Pancreas (tissue), 10 donors: ENCODE measurements at places on chromosomes 3 and 15. TPM values are rescaled to one million over a fixed set of nuclear protein-coding genes. Genes with fewer than 3 reads are reported as not detected.
A peak's percentile ranks its signal among the peaks of the same experiment; 100 is the strongest.

DPH6 gene
- polyA plus RNA-seq, result 6.3 TPM

HYAL2 gene
- polyA plus RNA-seq, result 28.4 TPM

SEMA5B gene
- 3.5 TPM for polyA plus RNA-seq

RPN1 gene
- 56.7 TPM for polyA plus RNA-seq

DUOXA2 gene
- 0.16 TPM for polyA plus RNA-seq

PLSCR5 gene
- polyA plus RNA-seq, result not detected

- no peaks in the 10 kb centered on the region for H3K36me3 ChIP-seq
- no peaks in the 10 kb centered on the region for H3K27me3 ChIP-seq
- no peak overlapping the region for H3K27ac ChIP-seq
- no peak overlapping the region for H3K4me3 ChIP-seq
These were observed 598.3 kb downstream of the SI start for GRCh38 chr3:164479978-164480377.

GRCh38 chr15:71532994-71533393, 277.4 kb upstream of the NR2E3 start:
- no peaks in the 10 kb centered on the region for H3K27me3 ChIP-seq
- no peaks in the 10 kb centered on the region for H3K36me3 ChIP-seq
- no peak overlapping the region for H3K27ac ChIP-seq
- DNase-seq, result no peak
- no peaks in the 10 kb centered on the region for H3K4me1 ChIP-seq
- H3K4me3 ChIP-seq, result no peak overlapping the region

DNA sequence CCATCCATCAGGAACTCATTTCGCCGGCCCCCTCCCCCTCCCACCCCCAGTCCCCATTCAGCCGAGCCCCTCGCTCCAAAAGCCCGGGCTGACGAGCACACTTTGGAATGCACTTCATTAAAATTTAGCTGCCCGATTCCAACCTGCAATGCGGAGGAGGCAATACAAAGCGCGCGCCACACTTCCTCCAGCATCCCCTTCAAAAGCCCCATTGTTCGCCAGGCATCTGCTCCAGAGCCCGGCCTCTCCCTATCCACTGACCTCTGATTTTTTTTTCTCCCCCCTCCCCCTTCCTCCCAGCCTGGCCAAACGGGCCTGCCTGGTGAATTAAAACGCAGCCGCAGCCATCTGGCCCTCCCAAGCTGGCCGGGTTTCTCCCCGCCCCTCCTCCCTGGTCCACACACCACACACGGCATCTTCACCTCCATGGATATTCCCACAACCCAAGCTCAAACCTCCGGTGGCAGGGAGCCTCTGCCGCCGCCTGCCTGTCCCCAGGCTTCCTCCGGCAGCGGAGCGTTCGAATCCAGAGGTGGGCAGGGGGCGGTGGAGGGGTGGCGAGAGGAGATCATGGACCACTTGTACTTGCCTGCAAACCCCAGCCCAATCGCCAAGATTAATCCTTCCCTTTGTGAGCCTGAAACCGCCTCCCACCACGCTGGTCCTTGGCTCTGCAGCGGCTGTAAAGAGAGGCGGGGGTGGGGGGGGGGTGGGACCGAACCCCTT, 441.3 kb downstream of the MAGI1 start:
- H3K27me3 ChIP-seq, result no peaks in the 10 kb centered on the region
- H3K27ac ChIP-seq, result no peak overlapping the region
- no peaks in the 10 kb centered on the region for H3K36me3 ChIP-seq
- H3K4me1 ChIP-seq, result no peaks in the 10 kb centered on the region

DNA sequence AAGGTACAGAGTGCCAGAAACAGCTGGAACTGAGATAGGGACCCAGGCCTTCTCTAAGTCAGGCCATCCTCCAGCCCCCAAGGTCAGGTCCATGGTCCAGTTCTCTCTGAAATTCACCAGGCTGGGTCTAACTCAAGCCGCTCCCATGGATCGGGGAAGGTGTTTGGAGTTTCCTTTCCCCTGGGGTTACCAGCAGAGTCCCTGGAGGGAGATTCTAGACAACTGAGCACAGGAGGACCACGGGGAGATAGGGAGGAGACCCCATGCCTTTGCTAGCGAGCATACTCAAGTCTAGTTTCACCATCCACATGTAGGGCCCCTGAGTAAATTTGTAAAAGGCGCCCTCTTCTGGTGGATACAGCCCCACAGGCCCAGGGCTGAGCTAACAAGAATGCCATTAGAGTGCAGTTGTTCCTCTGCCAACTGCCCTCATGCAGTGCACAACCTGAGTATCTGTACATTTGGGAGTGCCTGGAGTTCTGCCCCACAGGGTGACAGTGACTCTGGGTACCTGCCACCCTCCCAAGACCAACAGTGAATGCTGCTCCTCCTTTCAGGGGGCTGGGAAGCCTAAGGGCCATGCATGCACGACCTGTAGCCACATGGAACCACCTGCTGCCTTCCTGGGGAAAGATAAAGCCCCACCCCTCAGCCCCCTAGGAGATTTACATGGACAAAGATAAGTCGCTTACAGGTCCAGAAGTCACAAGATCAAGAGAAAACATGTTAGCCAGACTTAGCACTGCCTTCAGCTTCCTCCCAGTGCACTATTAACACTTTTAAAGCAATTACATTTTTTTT, 89.0 kb downstream of the IQSEC1 start:
- no peak overlapping the region for H3K27ac ChIP-seq
- H3K36me3 ChIP-seq, result no peaks in the 10 kb centered on the region
- H3K4me1 ChIP-seq, result peaks cover 4% of the 10 kb centered on the region
- peak; percentile 78 for DNase-seq

DNA sequence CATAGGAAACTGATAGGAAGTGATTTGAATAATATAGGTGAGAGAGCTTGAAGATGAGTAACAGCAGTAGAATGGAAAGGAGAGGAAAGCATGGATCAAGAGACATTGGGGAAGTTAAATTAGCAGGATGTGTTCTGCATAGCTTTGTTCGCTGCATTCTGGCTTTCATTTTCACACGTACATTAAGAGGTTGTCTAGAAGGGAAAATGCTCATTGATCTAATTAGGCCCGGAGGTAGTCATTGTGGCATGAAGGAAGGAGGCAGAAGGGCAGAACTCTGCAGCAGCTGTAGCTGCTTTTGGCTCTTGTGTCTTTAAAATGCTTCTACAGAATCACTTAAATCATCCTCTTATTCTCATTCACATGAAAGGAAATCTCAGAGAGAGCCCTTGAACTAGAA, 40.3 kb downstream of the KCNAB1 start:
- H3K4me3 ChIP-seq, result no peak overlapping the region
- no peaks in the 10 kb centered on the region for H3K36me3 ChIP-seq
- no peak for DNase-seq
- no peaks in the 10 kb centered on the region for H3K4me1 ChIP-seq
- no peaks in the 10 kb centered on the region for H3K27me3 ChIP-seq

- no peak overlapping the region for H3K27ac ChIP-seq
- no peaks in the 10 kb centered on the region for H3K27me3 ChIP-seq
- H3K4me1 ChIP-seq, result no peaks in the 10 kb centered on the region
- H3K4me3 ChIP-seq, result no peak overlapping the region
These were observed 60.0 kb downstream of the NMNAT3 start for GRCh38 chr3:139617672-139618268.

- H3K36me3 ChIP-seq, result no peaks in the 10 kb centered on the region
- no peaks in the 10 kb centered on the region for H3K4me1 ChIP-seq
- H3K4me3 ChIP-seq, result no peak overlapping the region
- DNase-seq, result no peak
- H3K27me3 ChIP-seq, result no peaks in the 10 kb centered on the region
These were observed 178.7 kb upstream of the MCTP2 start for GRCh38 chr15:94052711-94053110.

DNA sequence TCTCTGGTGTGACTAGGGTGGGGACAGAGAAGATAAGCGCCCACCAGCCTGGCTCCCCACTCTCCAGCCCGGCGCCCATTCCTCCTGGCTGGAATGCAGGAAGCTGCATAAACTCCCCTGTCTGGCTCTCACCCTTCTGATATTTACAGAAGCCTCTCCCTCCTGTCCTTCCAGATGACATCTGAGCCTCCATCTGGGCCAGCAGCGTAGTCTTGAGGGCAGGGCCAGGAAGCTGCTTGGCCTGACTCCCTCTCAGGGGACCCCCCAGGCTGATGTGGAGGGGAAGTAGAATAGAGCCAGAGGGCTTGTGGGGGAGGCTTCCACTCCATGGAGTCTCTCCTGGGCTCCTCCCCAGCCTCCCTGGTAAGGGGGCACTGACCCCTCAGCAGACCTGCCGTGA, 49.9 kb downstream of the LINGO1 start:
- H3K4me1 ChIP-seq, result no peaks in the 10 kb centered on the region
- H3K27ac ChIP-seq, result no peak overlapping the region
- no peaks in the 10 kb centered on the region for H3K36me3 ChIP-seq
- H3K4me3 ChIP-seq, result no peak overlapping the region
- DNase-seq, result no peak

DNA sequence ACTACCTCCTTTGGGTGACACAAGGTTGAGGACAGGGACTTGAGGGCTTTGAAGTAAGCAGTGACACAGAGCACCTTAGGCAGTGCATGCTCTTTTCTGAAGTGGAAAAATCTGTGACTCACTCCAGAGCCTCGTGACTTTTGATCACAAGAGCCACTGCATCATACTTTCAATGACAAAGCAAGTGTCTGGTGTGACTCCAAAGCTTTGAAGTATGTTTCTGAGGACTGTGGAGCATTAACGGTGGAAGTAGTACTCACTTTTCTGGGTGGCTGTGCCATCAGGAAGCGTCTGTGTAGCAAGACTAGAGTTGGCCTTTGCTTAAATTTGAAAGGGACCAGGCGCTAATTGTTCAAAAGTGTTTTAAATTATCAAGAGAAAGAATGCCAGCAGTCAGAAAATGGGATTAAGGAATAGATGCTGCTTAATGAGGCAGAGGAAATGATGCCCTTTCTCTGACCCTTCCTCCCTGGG, 210.7 kb upstream of the TRIM42 start:
- H3K27me3 ChIP-seq, result no peaks in the 10 kb centered on the region
- no peaks in the 10 kb centered on the region for H3K4me1 ChIP-seq
- H3K36me3 ChIP-seq, result no peaks in the 10 kb centered on the region
- no peak overlapping the region for H3K4me3 ChIP-seq
- H3K27ac ChIP-seq, result no peak overlapping the region

DNA sequence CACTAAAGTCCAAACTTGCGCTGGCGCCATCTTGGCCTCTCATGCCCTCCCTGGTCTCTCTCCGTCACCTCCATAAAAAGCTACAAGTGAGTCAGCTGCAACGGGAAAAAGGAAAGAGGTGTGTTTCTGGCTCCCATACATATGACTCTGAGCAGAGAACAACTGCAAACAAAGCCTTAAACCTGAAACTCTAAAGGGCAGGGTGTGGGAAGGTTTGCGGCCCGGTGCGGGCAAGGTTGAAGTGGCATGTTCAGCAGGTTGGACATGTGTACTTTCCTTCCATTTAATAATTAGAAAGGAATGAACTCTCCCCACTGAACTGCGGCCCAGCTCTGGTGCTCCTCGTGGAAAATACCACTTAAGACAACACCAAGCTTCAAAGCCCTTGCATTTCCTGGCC, 59.0 kb upstream of the PPARG start:
- H3K27me3 ChIP-seq, result no peaks in the 10 kb centered on the region
- H3K36me3 ChIP-seq, result no peaks in the 10 kb centered on the region
- no peaks in the 10 kb centered on the region for H3K4me1 ChIP-seq
- no peak overlapping the region for H3K4me3 ChIP-seq
- no peak overlapping the region for H3K27ac ChIP-seq
- DNase-seq, result no peak

- no peak for DNase-seq
- H3K4me3 ChIP-seq, result no peak overlapping the region
- peaks cover 14% of the 10 kb centered on the region for H3K4me1 ChIP-seq
- no peaks in the 10 kb centered on the region for H3K27me3 ChIP-seq
- H3K27ac ChIP-seq, result peak overlapping the region; percentile 60
These were observed 177.7 kb downstream of the VGLL4 start for GRCh38 chr3:11465744-11466616.

- H3K4me1 ChIP-seq, result no peaks in the 10 kb centered on the region
- H3K27ac ChIP-seq, result no peak overlapping the region
- no peak overlapping the region for H3K4me3 ChIP-seq
- H3K36me3 ChIP-seq, result no peaks in the 10 kb centered on the region
- H3K27me3 ChIP-seq, result no peaks in the 10 kb centered on the region
These were observed 79.1 kb downstream of the NTRK3 start for GRCh38 chr15:88177451-88177850.

DNA sequence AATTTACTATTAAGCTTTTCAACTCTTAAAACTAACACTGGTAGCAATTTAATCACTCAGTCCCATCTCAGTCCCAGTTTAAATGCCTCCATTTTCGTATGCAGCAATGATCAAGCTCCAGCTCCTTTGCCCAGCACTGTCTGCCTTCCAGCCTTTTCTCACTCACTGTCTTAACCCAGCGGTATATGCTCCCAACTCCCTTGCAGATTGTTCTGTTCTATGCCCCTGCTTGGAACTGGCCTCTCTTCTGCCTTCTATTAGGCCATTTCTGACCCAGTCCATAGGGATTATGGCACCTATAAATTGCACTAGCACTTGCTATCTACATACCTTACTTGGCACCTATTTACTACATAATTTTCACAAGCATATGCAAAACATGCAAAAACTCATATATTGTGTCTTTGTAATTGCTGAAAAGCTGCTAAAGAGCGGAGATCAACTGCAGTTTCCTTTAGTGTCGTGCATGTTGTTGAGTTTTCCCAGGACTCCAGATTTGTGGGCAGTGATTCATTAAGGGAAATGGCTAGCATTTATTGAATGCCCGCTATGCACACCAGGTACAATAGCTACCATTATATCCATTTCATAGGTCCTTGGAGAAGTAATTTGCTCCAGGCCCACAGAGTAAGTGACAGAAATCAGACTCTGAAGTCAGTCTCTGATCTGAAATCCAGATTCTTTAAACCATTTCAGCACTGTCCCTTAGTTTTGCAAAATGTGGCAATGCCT, 24.4 kb downstream of the CRBN start:
- DNase-seq, result no peak
- no peaks in the 10 kb centered on the region for H3K4me1 ChIP-seq
- no peaks in the 10 kb centered on the region for H3K27me3 ChIP-seq
- peaks cover 78% of the 10 kb centered on the region for H3K36me3 ChIP-seq
- no peak overlapping the region for H3K27ac ChIP-seq

- no peaks in the 10 kb centered on the region for H3K27me3 ChIP-seq
- no peak overlapping the region for H3K27ac ChIP-seq
- H3K4me3 ChIP-seq, result no peak overlapping the region
- no peaks in the 10 kb centered on the region for H3K36me3 ChIP-seq
These were observed 34.1 kb upstream of the SEC22A start for GRCh38 chr3:123167686-123168085.

DNA sequence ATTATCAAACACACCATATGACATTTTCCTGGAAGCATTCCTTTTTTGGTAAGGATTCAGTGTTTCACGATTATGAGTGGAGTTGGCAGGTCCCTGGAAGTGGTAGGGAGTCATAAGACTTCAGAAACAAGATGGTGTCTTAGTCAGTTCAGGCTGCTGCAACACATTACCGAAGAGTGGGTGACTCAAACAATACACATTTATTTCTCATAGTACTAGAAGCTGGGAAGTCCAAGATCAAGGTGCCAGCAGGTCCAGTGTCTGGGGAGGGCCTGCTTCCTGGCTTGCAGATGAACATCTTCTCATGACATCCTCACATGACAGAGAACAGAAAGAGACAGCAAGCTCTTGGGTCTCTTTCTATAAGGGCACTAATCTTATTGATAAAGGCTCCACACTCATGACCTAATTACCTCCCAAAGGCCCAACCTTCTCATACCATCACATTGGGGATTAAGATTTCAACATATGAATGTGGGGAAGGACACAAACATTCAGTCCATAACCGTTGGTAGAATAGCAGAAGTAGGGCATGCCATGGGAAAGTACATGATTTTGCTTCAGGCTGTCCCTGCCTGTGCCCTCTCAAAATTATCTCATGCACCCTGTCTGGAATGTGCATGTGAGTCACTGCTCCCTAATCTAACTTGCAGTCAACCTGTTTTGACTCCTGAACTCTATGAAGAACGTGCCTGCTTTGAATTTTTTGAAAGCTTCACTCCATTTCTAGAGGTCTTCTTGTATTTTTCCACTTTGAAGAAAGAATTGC, 72.5 kb downstream of the GTPBP8 start:
- no peaks in the 10 kb centered on the region for H3K27me3 ChIP-seq
- H3K4me3 ChIP-seq, result no peak overlapping the region
- H3K4me1 ChIP-seq, result no peaks in the 10 kb centered on the region
- H3K27ac ChIP-seq, result no peak overlapping the region
- H3K36me3 ChIP-seq, result no peaks in the 10 kb centered on the region
